ENCODE measurements at places on chromosomes 5 and 9.

DNA sequence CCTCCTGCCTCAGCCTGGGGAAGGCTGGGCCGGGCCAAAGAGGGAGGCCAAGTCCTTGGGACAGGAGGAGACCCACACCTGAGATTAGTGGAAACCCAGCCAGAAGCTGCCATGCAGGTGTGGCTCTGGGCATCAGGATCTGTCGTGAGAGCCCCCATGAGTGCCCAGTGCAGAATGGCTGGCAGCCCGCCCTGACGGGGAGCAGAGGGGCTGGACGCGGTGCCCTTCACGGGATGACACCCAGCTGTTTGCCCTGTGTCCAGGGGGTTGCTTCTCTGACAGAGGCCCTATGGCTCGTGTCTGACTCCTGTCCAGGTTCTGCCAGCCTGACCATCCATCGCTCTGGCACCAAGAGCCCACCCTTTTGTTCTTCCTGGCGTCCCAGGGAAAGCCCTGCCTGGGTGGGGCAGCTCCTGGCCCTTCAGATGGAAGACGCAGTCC lies 8.5 kb downstream of the DIPK1B start:
- no peak for DNase-seq

- no peak for DNase-seq
Observed at GRCh38 chr9:76530458-76531110, 71.6 kb downstream of the GCNT1 start.

- DNase-seq, result no peak
Observed at GRCh38 chr5:146047396-146047795, 58.0 kb downstream of the PLAC8L1 start.

DNA sequence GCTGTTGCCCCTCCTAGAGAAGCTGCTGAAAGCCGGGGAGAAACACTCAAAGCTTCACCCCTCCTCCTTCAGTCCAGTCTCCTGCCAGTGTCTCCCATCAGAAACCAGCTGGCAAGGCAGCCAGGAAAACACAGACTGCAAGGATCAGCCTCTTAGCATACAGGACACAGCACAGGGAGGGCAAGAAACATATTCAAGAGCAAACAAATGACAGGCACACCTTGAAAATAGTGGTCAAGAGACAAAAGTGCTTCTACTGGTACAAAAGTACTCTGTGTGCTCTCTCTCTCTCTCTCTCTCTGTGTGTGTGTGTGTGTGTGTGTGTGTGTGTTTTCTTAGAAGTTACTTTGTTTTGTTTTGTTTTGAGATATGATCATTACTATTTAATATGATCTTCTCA lies 227.2 kb downstream of the RAB3C start:
- no peak for DNase-seq

DNA sequence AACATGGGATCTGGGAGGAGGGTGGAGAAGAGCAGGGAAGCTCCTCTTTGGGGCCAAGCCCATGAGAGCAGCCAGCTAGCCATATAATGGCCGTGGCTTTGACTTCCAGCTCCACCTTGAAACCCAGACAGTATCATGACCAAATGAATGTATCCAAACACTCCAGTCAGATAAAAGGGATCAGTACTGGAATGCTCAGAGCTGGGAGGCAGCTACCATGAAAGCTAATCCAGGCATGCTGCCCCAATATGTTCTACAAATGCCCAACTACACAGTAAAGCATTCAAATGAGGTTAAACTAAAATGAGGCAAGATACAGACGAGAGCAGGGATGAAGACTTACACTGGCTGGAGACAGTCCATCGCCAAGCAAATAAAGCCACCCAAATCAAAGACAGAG lies 69.4 kb downstream of the FRMD3 start:
- DNase-seq, result no peak

DNA sequence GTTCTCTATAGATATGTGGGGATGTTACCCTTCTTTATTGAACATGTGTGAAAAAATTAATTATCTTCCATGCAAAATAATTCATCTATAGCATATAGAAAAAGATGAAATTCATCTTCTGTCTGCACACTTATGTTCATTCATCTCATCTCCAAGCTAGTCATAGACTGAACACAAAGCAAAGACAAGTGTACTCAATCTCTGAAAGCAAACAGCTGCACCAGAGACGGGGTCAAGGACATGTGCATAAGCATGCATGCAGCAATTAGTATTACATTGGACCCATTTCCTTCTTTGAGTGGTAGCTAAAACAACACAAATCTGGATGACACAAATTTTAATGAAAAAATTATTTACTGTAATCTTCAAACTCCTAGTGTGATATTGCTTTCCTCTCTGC lies 547.0 kb upstream of the COX7C start:
- DNase-seq, result no peak
